ENCODE measurements at places on chromosomes 1 and 21. TPM values are rescaled to one million over a fixed set of nuclear protein-coding genes. Genes with fewer than 3 reads are reported as not detected.

DNA sequence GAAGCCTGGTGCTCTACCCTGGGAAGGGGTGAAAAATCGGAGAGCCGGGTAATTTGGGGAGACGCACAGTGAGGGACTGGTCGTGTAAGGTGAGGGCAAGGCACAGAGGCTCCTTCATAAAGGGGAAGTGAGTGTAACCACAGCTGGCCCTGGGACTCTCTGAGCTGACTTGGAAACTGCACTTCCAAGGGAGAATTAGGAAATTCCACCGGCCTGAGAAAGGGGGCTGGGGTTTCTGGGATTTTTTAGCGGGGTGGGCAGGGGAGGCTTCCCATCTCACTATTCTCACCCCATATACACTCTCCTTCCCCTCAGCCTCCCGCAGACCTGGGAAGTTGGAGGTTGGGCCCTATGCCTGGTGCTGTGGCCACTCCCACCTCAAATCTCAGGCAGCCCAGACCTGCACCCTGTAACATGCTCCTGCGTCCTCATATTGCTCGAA is 88.3 kb upstream of the IPO9 start:
- peak overlapping the region; percentile 87 for H3K27ac ChIP-seq
- peaks cover 54% of the 10 kb centered on the region for H3K4me1 ChIP-seq
- H3K27me3 ChIP-seq: no peaks in the 10 kb centered on the region
- H3K4me3 ChIP-seq: peak overlapping the region; percentile 91

- peaks cover 37% of the 10 kb centered on the region for H3K4me1 ChIP-seq
- no peak for DNase-seq
- H3K4me3 ChIP-seq: no peak within 1 kb of the TSS
- peak within 1 kb of the TSS; percentile 61 for H3K27ac ChIP-seq
- H3K27me3 ChIP-seq: no peaks in the 10 kb centered on the region
These were observed at the start of gene KLHDC9 for GRCh38 chr1:161098210-161099068. Gene KLHDC9, plus strand, starts transcription at chr1:161098361. Its CDS starts 175 bp downstream, at chr1:161098536.

DNA sequence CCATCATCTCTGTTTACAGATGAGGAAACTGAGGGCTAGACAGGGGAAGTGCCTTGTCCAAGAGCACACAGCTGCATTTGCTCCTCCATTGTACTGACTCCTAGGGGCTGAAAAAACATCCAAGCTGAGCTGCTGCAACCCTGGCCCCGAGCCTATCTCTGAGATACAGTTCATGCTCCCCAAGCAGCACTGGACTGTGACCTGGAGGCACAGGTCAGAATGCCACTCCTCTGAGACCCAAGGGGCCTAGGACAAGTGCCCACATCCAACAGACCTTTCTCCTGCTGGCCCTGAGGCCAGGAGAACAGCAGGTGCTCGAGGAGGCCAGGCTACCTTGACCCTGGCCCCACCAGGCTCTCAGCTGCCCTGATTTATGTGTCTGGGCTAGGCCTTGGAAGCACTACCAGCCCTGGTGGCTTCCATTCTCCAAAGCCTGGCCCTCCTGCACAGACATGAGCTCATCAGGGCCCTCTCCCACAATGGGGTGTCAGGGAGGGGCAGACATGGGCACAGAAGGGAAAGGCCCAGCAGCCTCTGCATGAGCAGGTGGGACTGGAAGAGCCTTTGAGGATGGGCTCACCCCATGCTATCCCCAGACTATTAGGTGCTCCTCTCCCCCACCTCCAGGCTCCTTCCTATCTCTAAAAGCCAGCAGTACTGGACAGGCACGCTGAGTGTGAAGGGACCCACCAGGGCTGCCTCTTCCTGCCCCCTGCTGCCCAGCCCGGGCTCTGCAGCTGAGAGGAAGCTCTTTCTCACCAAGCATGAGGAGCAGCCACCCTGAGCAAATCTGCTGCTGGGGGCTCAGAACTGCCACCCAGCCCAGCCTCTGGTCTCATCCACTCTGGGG is 18.8 kb downstream of the ADGRB2 start:
- peak; percentile 66 for DNase-seq
- no peaks in the 10 kb centered on the region for H3K27me3 ChIP-seq
- no peak overlapping the region for H3K27ac ChIP-seq
- no peaks in the 10 kb centered on the region for H3K36me3 ChIP-seq

NHLH2 gene
- not detected for total RNA-seq

DNA sequence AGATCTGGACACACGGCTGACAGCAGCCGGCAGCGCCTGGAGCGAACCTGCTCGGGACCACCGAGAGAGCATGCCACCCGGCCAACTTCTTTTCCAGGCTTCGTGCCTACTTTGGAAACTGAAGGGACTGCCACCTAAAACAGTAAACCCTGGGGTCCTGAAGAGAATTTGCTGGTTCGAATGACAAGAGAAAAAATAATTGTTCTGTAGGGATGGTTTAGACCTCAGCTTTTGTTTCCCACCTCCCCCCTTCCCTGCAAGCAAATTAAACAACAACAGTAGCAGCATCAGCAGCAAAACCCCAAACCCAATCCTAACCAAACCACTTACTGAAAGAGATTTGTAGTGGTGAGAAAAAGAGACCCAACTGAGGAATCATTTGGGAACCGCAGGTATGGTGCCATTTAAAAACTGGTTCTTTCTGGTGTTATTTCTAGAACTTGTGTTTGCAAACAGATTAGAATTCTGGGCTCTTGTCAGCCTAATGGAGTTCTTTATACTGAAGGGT is 105.6 kb downstream of the LEPR start:
- no peak overlapping the region for H3K27ac ChIP-seq
- no peaks in the 10 kb centered on the region for H3K27me3 ChIP-seq
- DNase-seq: no peak
- H3K36me3 ChIP-seq: no peaks in the 10 kb centered on the region
- peaks cover 10% of the 10 kb centered on the region for H3K4me1 ChIP-seq

GRCh38 chr1:92707709-92708108 is 77.2 kb downstream of the EVI5 start:
- H3K27ac ChIP-seq: no peak overlapping the region
- H3K27me3 ChIP-seq: no peaks in the 10 kb centered on the region
- no peak for DNase-seq
- H3K4me1 ChIP-seq: peaks cover 7% of the 10 kb centered on the region
- H3K4me3 ChIP-seq: no peak overlapping the region

SPRR5 gene
- total RNA-seq: not detected

GRCh38 chr1:116326486-116326885 is 46.6 kb upstream of the ATP1A1 start:
- peak overlapping the region; percentile 17 for H3K27ac ChIP-seq
- no peak overlapping the region for H3K4me3 ChIP-seq
- H3K4me1 ChIP-seq: peaks cover 22% of the 10 kb centered on the region
- no peak for DNase-seq
- H3K27me3 ChIP-seq: no peaks in the 10 kb centered on the region

DNA sequence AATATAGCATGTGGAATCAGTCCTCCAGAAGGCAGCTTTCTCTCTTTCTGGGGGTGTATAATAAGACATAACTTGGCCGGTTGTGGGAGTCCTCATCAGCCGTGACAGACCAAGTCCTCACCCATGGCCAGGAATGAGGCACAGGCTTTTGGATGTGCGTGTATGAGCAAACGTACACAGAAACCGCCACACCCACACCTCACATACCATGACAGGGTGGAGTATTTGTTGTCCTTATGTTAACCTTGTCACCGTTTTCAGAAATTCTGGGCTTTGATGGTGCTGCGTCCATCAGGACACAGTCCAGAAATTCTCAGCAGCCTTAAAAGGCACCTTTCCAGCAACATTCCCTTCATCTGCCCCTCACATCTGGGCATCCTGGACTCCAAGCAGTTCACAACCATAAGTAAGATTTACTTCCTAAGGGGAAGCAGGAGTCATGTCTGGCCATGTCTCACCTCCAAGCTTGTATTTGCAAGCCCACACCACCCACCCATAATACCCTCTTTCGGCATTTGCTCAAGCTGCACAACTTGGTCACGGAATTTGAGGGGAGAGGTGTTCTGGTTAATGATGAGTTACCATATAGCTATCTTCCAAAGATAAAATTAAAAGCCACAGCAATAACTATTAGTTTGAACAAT is 12.4 kb downstream of the C1orf116 start:
- H3K27me3 ChIP-seq: no peaks in the 10 kb centered on the region
- H3K27ac ChIP-seq: peak overlapping the region; percentile 60
- peaks cover 26% of the 10 kb centered on the region for H3K36me3 ChIP-seq
- peak; percentile 81 for DNase-seq

GRCh38 chr1:42173155-42173933 is 8.8 kb upstream of the GUCA2A start:
- H3K4me3 ChIP-seq: no peak overlapping the region
- peaks cover 23% of the 10 kb centered on the region for H3K4me1 ChIP-seq
- peaks cover 5% of the 10 kb centered on the region for H3K36me3 ChIP-seq
- H3K27ac ChIP-seq: no peak overlapping the region
- DNase-seq: peak; percentile 58
- H3K27me3 ChIP-seq: no peaks in the 10 kb centered on the region

GRCh38 chr21:38679534-38679933 is 126.2 kb upstream of the ETS2 start:
- H3K27me3 ChIP-seq: peaks cover 13% of the 10 kb centered on the region
- peaks cover 11% of the 10 kb centered on the region for H3K4me1 ChIP-seq
- H3K27ac ChIP-seq: no peak overlapping the region

OPTC gene
- total RNA-seq: not detected

GRCh38 chr1:226362891-226363447 is 44.9 kb downstream of the PARP1 start:
- no peaks in the 10 kb centered on the region for H3K4me1 ChIP-seq
- no peak overlapping the region for H3K27ac ChIP-seq
- H3K36me3 ChIP-seq: peaks cover 100% of the 10 kb centered on the region
- no peaks in the 10 kb centered on the region for H3K27me3 ChIP-seq
- H3K4me3 ChIP-seq: no peak overlapping the region
- no peak for DNase-seq

RNF2 gene
- 18.6 TPM for total RNA-seq

SLFNL1 gene
- total RNA-seq: 0.28 TPM

KRTAP13-1 gene
- total RNA-seq: not detected

SELL gene
- not detected for total RNA-seq

- no peaks in the 10 kb centered on the region for H3K36me3 ChIP-seq
- DNase-seq: no peak
- H3K27me3 ChIP-seq: no peaks in the 10 kb centered on the region
- H3K4me1 ChIP-seq: no peaks in the 10 kb centered on the region
These were observed 117.8 kb downstream of the SETD4 start for GRCh38 chr21:35942211-35943144.

DNA sequence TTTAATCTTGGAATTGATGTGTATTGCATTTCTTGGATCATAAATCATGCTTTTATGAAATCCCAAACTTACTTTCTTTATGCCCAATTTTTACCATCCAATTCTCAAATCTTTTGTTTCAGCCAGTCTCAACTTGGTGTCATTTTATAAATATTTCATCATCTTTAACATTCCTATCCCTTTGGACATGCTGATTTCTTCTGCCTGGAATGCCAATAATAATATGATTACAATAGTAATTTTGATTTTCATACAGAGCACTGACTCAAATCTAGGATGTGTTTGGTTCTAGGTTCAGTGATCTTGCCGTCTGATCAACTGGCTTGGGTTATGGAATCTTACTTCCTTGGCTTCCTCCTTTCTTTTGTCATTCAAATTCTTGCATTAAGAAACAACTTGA is 12.8 kb downstream of the RRP15 start:
- H3K4me1 ChIP-seq: peaks cover 48% of the 10 kb centered on the region
- no peak overlapping the region for H3K27ac ChIP-seq

DNA sequence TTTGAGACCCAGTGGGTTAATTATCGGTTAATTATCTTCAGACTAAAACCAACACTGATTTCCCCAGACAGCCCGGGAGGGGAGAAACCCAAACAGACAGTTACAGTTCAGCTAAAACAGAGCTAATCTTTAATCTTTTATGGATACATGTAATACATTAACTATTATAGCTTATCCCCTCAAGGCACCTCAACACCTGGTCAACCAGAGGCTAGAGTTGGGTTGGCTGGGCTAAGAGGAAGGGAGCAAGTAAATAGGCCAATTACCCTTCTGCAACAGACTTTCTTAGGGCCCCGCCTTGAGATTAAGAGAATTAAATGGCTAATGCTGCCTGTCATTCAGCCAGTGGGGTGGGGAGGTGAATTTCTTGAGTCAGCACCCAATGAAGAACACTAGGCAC is 6.6 kb upstream of the MED18 start:
- no peak for DNase-seq
- H3K27me3 ChIP-seq: no peaks in the 10 kb centered on the region
- H3K4me1 ChIP-seq: peaks cover 5% of the 10 kb centered on the region
- no peak overlapping the region for H3K27ac ChIP-seq
- no peaks in the 10 kb centered on the region for H3K36me3 ChIP-seq

- no peaks in the 10 kb centered on the region for H3K36me3 ChIP-seq
- no peak for DNase-seq
- peaks cover 12% of the 10 kb centered on the region for H3K4me1 ChIP-seq
- no peak overlapping the region for H3K27ac ChIP-seq
- peak overlapping the region; percentile 5 for H3K4me3 ChIP-seq
These were observed 3.5 kb downstream of the HAPLN2 start for GRCh38 chr1:156622581-156623297.

CELA3B gene
- total RNA-seq: not detected

UTS2 gene
- not detected for total RNA-seq

- no peak for DNase-seq
- H3K36me3 ChIP-seq: peaks cover 39% of the 10 kb centered on the region
- H3K27ac ChIP-seq: no peak overlapping the region
These were observed 11.2 kb downstream of the AGO1 start for GRCh38 chr1:35894183-35894582.

ODF2L gene
- 35.5 TPM for total RNA-seq

CYP2J2 gene
- 0.42 TPM for total RNA-seq

GRCh38 chr1:52676249-52676903 is 21.8 kb downstream of the COA7 start:
- no peak for DNase-seq
- H3K4me1 ChIP-seq: peaks cover 14% of the 10 kb centered on the region
- no peak overlapping the region for H3K27ac ChIP-seq
- no peaks in the 10 kb centered on the region for H3K27me3 ChIP-seq

DNA sequence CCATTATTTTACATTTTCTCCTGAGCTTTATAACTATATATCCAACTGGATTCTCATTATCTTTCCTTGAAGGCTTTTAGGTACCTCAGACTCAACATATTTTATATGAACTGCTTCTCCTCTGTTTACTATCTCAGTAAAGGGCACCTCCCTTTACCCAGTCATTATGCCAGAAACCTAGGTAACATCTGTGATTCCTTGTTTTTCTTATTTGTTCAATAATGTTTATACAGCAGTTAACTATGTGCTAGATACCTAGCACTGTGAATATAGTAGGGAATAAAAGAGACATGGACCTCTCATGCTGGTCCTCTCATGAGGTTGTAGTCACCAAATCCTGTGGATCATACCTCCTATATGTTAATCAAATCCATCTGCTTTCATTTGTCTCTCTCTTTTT is 25.6 kb downstream of the PPP1R12B start:
- H3K27ac ChIP-seq: no peak overlapping the region
- peaks cover 5% of the 10 kb centered on the region for H3K36me3 ChIP-seq
- H3K4me1 ChIP-seq: peaks cover 31% of the 10 kb centered on the region
- H3K27me3 ChIP-seq: no peaks in the 10 kb centered on the region
- no peak for DNase-seq
- no peak overlapping the region for H3K4me3 ChIP-seq

GRCh38 chr21:17044696-17045095 is 468.1 kb upstream of the CXADR start:
- H3K4me1 ChIP-seq: no peaks in the 10 kb centered on the region
- no peak for DNase-seq
- no peak overlapping the region for H3K4me3 ChIP-seq
- no peaks in the 10 kb centered on the region for H3K27me3 ChIP-seq

- peaks cover 4% of the 10 kb centered on the region for H3K36me3 ChIP-seq
- no peaks in the 10 kb centered on the region for H3K27me3 ChIP-seq
- DNase-seq: peak; percentile 26
- peak overlapping the region; percentile 95 for H3K27ac ChIP-seq
- H3K4me3 ChIP-seq: peak overlapping the region; percentile 89
- H3K4me1 ChIP-seq: peaks cover 48% of the 10 kb centered on the region
These were observed 818 bp downstream of the FHL3 start for GRCh38 chr1:38004284-38005108.

GRCh38 chr1:12809933-12810332 is 18.7 kb downstream of the PRAMEF1 start:
- no peak for DNase-seq
- H3K27ac ChIP-seq: peak overlapping the region; percentile 85
- H3K36me3 ChIP-seq: no peaks in the 10 kb centered on the region

Measured in MCF 10A (cell line).